ENCODE measurements at places on chromosomes 6 and 20.

GRCh38 chr6:68533339-68533795 lies 101.7 kb upstream of the ADGRB3 start:
- no peak for DNase-seq

GRCh38 chr20:42173440-42173839 lies 555.3 kb upstream of the CHD6 start:
- no peak for DNase-seq

DNA sequence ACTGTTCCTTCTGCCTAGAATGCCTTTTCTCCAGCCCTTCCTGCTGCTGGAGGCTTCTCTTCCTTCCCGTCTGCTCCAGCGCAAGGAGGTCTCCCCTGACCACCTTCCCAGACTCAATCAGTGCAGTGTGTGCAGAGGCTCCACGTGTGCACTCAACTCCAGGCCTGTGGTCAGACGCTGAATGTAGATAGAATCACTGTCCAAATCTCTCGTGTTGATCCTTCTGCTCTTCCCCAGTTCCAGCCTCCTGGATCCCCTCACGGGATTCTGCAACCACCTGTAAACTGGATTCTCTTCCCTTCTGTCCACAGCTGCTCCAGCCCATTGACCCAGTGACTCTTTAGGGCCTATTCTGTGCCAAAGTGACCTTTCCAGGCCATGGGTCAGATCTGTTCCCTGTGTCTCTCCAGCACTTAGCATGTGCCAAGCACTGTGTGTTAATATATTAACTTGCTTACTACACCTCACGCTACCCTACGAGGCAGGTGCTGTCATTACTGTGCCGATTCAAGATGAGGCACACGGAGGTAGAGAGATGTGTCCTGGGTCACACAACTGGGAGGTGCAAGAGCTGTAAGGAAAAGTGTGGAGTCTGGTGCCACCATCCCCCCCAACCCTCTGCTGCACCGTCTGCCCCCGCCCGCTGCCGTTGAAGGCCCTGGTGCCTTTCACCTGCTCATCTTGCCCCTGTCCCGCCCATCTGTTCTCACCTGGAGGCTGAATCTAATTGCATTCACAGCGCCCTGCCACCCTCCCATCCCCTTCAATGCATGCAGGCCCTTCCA lies 112.2 kb downstream of the SULF2 start:
- no peak for DNase-seq

DNA sequence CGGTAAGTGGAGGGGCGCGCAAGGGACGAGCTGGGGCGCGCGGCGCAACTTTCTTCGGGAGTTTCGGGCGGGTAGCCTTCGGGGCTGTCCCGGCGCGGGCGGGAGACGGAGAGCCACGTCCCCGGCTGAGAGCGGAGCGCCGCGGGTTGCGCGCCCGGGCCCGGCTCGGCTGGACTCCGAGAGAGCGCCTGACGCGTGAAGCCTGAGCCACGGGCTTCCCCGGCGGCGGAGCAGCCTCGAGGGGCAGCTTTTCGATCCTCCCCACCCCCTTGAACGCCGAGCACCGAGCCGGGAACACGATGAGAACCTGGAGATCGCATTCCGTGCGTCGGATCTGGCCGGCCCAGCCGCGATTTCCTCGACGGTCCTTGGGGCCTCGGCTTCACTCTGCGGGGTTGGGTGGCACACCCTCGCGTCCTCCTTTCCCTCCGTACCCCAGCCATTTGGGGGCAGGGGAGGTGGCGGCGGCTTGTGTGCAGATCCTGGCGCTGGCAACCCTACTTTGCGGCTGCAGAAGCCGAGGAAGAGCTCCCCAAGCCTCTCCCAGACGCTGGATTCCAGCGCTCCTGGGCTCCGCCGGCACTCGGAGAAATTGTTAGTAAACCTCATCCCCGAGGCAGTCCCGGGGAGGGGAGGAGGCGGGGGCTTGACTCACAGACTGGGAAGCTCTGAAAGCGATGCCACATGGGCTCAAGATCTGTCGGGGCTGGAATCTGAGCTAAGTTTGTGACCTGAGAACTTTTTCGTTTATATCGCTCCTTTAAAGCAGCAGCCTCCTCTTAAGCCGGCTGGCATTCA lies 572 bp downstream of the DSE start:
- DNase-seq, result peak; percentile 91

- DNase-seq, result peak; percentile 9
These were observed 127.6 kb downstream of the MRPL14 start for GRCh38 chr6:43999628-44000027.

GRCh38 chr20:57435498-57436222 lies 44.5 kb downstream of the RBM38 start:
- DNase-seq, result peak; percentile 86

DNA sequence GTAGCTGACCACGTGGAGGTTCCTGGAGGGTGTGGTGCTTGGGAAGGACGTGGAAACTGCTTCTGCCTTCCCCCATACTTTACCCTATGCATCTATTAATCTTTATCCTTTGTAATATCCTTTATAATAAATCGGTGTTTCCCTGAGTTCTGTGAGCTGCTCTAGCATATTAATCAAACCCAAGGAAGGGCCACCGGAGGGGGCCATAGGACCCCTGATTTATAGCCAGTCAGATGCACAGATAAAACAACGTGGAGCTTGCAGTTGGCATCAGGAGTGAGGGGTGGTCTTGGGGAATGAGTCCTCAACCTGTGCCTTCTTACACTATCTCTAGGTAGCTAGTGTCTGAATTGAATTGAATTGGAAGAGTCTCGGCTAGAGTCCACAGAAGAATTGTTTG lies 36.5 kb upstream of the TFAP2A start:
- no peak for DNase-seq

DNA sequence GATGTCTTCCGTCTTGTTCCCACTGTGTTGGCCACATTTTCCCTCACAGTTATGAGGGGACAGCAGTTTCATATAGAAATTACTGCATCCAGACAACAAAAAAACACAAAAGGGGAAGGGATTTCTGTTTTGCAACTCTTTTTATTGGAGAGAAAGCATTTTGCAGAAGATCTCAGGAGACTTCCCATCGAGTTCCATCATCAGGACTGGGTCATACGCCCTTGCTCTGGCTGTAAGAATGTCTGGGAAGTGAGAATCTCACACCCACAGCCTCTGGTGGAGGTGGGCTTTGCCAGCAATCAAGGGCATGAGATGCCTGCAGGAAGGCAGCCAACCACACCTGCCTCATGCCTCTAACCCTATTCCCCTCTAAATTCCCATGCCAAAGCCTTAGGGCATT lies 5.8 kb upstream of the IGF2R start:
- DNase-seq, result no peak

DNA sequence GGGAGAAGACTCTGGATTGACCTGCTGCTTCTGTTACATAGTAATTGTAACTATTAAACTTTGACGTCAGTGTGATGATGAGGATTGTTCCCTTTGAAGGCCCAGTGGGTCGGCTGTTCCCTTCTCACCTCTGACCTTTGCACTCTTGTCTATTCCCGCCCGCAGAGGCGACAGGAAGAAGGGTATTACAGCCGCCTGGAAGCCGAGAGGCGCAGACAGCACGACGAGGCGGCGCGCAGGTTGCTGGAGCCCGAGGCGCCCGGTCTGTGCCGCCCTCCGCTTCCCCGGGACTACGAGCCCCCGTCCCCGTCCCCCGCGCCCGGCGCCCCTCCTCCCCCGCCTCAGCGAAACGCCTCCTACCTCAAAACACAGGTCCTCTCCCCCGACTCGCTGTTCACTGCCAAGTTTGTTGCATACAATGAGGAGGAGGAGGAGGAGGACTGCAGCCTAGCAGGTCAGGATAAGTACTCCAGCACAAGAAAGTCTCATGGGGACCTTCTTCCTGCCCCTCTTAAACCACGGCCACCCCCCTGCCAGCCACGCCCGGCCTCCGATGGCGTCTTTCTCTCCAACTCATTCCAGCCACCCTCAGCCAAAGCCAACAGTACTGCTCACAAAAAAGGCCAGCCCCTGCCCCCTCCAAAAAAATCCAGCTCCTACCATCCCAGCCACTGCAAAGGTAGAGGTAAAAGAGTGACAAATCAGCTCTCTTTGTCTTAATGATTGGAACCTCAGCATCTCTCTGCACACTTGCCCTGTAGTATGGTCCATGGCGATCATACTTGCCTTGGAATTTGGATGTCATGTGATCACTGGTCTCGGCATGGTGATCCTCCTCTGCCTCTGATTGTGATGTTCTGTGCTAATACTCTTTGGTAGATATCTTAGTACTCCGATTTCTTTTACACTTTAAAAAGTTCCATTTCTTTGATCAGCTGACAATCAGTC lies 31.6 kb upstream of the KIF25 start:
- DNase-seq, result no peak

GRCh38 chr6:107319906-107320530 lies 139.3 kb downstream of the PDSS2 start:
- DNase-seq, result no peak

DNA sequence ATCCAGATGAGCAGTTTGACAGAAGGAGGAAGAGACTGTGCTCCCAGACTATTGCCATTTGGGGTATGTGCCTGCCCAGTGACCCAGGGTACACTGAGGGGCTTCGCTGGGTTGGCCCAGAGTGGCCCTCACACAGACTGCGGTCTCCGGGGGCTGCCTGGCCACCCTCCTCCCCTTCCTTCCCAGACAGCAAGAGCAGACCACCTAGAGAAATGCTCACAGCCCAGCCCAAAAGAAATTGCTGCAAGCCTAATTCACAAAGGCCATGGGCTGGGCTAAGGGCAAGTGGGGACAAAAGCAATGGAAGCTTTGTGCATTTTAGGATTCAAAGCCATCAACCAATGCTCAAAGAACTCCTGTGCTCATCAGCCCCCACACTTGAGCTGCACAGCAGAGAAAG lies 277.6 kb downstream of the CDC5L start:
- no peak for DNase-seq

DNA sequence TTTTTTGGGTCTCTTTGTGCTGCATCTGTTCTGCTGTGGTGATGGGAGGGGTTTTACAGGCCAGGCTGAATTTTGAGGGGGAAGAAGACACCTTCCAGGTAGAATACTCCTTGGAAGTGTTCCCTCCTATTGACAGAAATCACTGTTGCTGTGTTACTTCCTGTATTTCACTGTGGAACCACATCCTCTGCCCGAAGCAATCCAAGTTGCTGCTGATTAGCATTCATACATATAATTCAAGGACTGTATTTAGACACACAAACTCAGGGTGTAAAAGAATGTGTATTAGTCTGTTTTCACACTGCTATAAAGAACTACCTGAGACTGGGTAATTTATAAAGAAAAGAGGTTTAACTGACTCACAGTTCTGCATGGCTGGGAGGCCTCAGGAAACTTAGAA lies 50.6 kb upstream of the TMEM244 start:
- no peak for DNase-seq

GRCh38 chr6:170497841-170498301 lies 55.2 kb downstream of the PSMB1 start:
- peak; percentile 29 for DNase-seq

DNA sequence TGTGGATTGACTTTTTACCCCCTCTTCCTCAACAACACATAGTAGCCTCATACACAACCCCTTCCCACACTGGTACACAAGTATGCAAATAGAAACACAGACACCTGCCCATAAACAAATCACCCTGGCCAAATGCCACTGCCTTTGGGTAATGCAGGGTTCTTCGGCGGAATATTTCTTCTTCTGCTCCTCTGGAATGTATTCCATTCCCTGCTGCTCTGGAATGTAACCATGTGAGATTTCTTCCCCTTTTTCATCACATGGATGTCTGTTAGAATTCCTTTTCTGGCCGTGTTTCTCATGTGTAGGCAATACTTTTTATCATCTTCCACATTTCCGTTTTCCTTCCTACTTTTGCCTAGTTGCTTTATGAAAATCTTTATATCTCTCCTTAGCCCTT lies 76.1 kb upstream of the TPD52L1 start:
- no peak for DNase-seq

Data from femur (tissue), 1 donor.